ENCODE measurements at places on chromosomes 3 and 15. TPM values are rescaled to one million over a fixed set of nuclear protein-coding genes. Genes with fewer than 3 reads are reported as not detected.

GRCh38 chr3:5110337-5110736 is 11.8 kb upstream of the ARL8B start:
- DNase-seq, result no peak

GRCh38 chr3:61804782-61805181 is 243.4 kb downstream of the PTPRG start:
- no peak for DNase-seq

GRCh38 chr3:45059132-45059531 is 33.0 kb downstream of the CLEC3B start:
- DNase-seq, result no peak

GRCh38 chr15:83927704-83928391 is 273.9 kb downstream of the ADAMTSL3 start:
- no peak for DNase-seq

GRCh38 chr3:178562947-178563232 is 26.7 kb downstream of the KCNMB2 start:
- DNase-seq, result no peak

Gene ARGFX
- not detected for polyA plus RNA-seq

DNA sequence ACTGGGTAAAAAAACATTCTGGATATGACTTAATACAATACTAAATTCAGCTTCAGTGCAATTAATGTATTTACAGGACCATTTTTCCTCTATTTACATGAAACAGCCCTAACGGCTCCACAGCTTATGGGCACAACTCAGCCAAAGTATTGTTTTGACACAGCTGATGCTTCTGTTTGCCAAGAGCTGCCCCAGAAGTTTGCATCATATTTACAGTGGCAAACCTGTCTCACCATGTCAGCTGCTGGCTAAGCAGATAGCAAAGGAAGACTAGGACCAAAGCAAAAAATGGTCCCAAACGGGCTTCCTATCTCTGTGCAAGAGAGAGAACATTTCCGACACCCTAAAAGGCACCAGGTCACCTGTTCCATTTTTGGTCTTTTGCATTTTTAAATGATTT is 94.5 kb downstream of the ADAMTS9 start:
- DNase-seq, result no peak

- no peak for DNase-seq
Measured at GRCh38 chr3:105948101-105948500, 79.3 kb upstream of the CBLB start.

Gene PLA2G4E
- polyA plus RNA-seq, result not detected

Gene GOLIM4
- polyA plus RNA-seq, result 4.1 TPM

DNA sequence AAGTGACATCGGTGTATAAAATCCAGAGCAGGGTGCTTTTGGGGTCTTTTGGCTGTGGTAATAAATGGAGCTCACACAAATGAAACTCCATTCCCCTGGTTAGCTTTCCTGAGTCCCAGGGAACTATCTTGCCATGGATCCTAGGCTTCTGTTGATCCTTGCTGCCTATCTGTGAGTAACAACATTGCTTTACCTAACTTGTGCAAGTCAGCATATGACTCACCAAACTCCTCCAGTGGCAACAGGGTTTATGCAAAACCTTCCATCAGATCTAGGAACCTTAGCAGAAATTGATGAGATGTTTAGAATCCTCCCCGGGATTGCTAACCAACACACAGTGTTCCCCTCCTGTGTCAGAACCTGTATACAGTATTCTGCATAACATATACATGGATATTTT is 105.4 kb downstream of the SCAPER start:
- no peak for DNase-seq

- no peak for DNase-seq
Measured at GRCh38 chr3:128723477-128723876, 2.5 kb upstream of the RAB7A start.

Gene TM6SF1
- 17.9 TPM for polyA plus RNA-seq

- peak; percentile 30 for DNase-seq
Measured at GRCh38 chr15:56491110-56491722, 26.3 kb upstream of the MNS1 start.

Gene COL6A5
- not detected for polyA plus RNA-seq

DNA sequence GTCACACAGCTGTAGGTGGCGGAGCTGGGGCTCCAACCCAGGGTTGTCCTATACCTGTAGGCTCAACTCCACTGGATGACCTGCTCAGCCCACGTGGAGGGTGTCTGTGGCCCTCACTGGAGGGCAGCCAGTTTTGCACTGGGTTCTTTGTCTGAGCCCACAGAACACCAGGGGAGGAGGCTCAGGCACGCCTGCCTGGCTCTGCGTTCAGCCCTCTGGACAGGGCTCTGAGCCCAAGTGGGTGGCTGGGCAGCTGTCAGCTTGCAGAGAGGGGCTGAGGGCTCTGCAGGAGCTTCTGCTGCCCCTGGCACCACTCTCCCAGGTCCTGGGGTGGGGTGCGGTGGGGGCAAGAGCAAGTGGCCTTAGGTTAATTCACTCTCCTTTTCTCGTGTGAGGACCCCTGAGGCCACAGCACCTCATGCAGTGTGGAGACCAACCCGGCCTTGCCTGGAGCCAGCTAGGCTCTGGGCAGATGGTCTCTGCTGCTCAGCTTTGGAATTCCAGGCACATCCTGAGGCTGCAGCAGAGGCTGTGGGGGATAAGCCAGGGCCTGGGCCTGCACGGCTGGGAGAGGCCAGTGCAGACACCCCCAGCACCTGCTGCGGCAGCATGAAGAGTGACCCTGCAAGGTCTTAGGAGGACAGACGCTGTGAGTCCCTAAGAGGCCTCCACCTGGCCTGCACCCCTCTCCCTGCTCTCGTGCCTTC is 23.5 kb downstream of the DUSP7 start:
- no peak for DNase-seq

Gene CTXND1
- not detected for polyA plus RNA-seq

Gene CBLB
- 31.5 TPM for polyA plus RNA-seq

DNA sequence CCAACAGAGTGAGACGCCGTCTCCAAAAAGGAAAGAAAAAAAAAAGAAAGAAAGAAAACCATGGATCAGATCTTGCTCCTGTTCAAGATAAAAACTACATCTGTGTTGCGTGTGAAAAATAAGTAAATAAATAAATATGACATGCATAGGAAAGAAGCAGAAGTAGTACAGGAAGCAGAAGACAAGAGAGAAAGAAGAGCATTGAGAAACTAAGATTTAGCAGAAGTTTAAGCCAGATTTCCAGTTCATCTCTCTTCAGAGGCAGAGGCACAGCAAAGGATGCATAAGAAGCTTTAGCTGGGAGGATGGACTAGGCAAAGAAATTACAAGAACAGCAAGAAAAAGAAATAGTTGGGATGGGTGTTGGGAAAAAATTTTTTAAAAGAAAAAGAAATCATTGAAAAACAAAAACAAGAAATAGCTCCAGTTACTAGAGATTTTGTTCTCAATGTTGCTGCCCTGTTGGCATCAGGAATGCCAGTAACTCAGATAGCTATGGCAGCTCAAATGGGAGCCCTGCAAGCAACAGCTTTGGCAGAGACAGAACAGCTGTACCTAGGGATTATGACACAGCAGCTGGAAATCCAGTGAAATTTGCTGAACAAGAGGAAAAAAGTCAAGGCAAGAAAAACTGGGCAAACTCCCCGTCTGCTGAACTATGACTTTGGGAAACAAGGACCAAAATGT is 17.3 kb downstream of the AP3S2 start:
- no peak for DNase-seq

Gene IL5RA
- not detected for polyA plus RNA-seq

DNA sequence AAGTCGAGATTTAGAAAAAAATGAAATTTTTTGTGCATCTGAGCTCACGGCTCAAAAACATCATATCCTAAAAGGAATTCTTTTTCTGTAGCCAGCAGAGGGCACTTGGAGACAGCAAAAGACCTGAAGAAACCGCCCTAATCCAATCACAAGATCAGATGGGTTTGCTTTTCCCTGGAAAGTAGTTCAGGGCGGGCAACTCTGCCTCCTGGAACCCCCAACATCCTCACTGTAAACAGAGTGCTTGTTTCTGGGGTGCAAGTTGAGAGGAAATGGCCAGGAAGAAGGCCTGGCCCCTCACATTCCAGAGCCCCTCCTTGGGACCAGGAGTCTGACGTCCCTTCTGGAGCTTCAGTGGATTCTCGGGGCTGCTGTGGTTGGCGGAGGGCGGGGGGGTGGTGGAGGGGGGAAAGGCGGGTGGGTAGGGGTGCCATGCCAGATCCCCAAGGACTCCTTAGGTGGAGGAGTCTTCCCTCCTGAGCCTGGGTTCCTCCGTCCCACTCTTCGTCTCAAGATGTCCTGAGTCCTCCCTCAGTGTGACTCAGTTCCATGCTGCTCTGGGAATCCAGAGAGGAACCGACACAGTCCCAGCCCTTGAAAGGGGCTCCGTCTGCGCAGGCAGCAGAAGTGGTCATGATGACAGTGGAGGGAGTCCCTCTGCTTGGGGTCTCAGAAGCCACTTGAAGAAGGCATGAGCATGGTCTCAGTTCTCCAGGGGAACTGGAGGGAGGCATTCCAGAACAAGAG is 35.9 kb downstream of the CCK start:
- no peak for DNase-seq

DNA sequence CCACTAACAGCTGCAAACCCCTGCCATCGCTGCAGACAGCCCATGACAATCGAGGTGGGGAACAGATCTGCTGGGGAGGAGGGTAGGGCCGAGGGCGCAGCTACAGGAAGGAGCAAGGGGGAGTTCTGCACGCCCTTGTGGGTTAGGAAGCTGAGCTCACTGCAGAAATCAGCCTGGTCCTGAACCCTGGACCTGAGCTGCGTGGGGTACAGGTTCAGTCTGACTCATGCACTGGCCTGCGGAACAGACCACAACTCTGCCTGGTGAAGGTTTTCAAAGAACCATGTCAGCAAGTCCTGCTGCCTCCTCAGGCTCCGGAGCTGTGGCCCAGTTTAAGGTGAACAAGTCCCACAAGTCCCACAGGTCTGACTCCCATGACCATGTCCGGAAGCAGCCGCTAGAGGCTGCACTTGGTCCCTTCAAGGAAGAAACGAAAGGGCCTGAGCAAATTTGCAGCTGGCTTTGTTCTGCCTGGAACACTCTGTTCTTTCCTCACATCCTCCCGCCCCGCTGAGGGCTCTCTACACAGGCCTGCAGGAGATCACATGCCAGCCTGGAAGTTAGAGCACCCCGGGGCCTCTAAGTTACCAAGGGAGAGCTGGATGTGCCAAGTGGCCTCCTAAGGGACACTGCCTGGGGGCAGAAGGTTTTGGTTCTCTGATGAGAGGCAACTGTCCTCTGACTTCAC is 49.4 kb upstream of the AKAP13 start:
- peak; percentile 57 for DNase-seq

Gene ADGRG7
- not detected for polyA plus RNA-seq

Gene CLDN1
- not detected for polyA plus RNA-seq

GRCh38 chr15:73954188-73955145 is 28.2 kb downstream of the LOXL1 start:
- DNase-seq, result no peak

DNA sequence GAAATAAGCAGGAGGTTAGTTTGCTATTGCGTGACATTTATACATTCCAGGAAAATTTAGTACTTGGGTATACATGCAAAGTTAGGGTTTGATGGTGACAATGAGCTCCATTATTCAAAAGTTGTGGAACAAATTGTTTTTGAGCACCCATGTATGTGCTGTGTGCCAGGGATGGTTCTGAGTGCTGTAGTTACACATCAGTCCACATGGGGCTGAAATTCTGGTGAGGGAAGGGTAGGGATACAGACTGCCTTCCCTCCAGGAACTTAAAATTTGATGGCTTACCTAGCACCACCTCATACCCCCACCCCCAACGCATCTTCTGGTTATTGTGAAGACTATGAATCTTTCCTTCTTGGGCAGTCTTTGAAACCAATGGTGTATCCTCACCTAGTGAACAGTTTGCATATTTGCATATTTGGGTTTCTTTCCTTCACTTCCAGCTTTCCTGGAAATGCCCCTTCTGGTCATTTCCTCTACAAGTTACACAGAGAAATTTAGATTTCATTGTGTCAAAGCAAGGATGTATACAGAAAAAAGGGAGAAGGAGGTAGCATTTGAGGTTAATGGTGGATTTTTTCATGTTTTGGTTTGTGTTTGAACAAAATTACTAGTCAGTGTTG is 222.0 kb upstream of the IL12A start:
- no peak for DNase-seq

- no peak for DNase-seq
Measured at GRCh38 chr3:123505820-123506219, 56.9 kb upstream of the ADCY5 start.

Gene A4GNT
- not detected for polyA plus RNA-seq

DNA sequence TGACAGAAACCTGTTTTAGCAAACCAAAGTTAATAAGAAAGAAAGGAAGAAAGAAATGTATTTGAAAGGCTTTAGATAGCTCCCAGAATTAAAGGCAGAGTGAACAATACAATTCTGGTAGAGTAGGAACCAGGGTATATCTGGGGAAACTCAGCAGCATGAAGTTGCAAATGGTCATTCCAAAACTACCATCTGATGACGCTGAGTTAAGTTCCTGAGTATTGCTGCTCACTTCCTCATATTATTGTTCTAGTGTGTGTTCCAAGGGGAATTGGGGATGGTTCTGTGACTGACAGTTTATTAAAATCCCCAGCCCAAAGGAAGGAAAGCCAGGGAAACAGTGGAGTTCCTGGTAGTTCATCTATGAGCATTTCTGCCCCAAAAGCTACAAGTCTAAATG is 88.3 kb upstream of the FRMD4B start:
- no peak for DNase-seq

DNA sequence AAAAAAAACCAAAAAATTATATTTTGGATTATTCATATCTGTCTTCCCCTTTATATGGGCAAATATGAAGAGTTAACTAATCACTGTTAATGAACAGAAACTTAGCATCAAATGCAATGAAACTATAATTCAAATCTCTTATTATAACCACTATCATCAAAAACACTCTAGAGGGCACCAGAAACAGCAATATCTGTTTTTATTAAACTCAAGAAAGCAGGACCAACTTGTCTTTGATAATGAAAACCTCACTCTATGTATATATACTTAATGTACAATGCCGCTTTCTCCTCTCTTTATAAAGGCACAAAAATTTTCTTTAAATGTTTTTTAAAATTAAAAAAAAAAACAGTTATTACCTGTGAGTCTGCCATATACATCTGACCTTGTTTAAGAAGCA is 92.7 kb downstream of the UACA start:
- DNase-seq, result peak; percentile 9

GRCh38 chr3:4719046-4719501 is 225.9 kb downstream of the ITPR1 start:
- no peak for DNase-seq

Gene TLR9
- polyA plus RNA-seq, result not detected

GRCh38 chr3:57150113-57150581 is 15.0 kb downstream of the IL17RD start:
- DNase-seq, result no peak

DNA sequence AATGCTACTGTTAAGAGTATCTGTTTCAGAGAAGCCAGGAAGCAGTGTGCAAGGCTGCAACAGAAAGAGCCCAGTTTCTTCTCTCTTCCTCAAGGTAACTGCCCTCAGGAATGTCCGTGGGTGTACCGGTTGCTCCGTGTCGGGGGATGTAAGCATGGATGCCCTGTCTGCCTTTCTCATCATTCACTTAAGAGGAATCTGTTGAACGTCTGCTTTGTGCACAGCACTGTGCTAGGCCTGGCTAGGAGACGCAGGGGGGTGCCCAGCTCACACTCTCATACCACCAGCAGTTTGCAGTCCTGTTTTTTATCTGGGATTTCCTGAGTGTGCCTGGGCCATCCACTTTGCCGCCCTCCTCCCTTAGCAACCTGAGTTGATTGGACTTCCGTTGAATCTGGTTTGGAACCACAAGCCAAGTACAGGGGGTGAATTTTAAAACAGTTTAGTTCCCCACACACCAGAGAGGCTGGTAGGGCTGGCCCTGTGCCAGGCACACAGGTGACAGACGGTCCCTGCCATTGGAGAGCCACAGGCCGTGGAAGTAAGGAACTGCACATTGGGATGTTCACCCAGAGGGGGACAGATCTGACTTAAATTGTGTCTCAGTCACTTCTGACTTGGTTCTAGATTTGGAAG is 11.2 kb downstream of the BOC start:
- DNase-seq, result no peak

Data from immature natural killer cell (primary cell).